Activated CD8-positive, alpha-beta T cell treated with anti-CD3 and anti-CD28 coated beads for 36 hours (primary cell): ENCODE measurements at places on chromosomes 5 and 9. TPM values are rescaled to one million over a fixed set of nuclear protein-coding genes. Genes with fewer than 3 reads are reported as not detected.

The HEXB gene
- 49.1 TPM for total RNA-seq

The PFN3 gene
- total RNA-seq = not detected

The PCDHB8 gene
- not detected for total RNA-seq

The PLGRKT gene
- total RNA-seq = 28.5 TPM

The UGT3A2 gene
- total RNA-seq = not detected
